ENCODE measurements at places on chromosomes 3 and 15. TPM values are rescaled to one million over a fixed set of nuclear protein-coding genes. Genes with fewer than 3 reads are reported as not detected.

The PPIP5K1 gene
- 35.6 TPM for total RNA-seq

The HESX1 gene
- not detected for total RNA-seq

The HAUS2 gene
- 56.8 TPM for total RNA-seq

The GREM1 gene
- total RNA-seq, result not detected

The SCAANT1 gene
- not detected for total RNA-seq

The CELSR3 gene
- 19.3 TPM for total RNA-seq

The PEX5L gene
- total RNA-seq, result not detected

The EFCC1 gene
- 0.11 TPM for total RNA-seq

The SAMD7 gene
- not detected for total RNA-seq

GRCh38 chr15:92677999-92678398 lies 22.4 kb upstream of the FAM174B start:
- no peaks in the 10 kb centered on the region for H3K4me1 ChIP-seq
- no peaks in the 10 kb centered on the region for H3K27me3 ChIP-seq
- DNase-seq, result no peak
- no peaks in the 10 kb centered on the region for H3K36me3 ChIP-seq

DNA sequence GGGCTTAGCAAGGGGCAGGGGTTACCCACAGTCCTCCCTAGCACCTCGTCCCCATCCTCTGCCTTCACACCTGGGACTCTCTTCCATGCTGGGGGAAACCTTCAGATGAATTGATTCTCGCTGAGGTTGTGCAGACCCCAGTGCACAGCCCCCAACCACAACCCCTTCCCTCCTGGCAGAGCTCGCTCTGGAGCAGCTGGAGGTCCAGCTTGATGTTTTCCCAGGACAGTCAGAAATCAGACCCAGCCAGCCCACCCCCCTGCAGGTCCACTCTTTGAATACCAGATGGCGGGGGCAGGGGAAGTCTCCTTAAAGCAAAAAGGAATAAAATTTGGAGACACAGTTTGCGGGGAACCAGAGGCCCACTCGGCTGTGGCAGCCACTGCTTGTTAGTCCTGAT lies 234.4 kb downstream of the XXYLT1 start:
- no peak overlapping the region for H3K4me3 ChIP-seq
- H3K27ac ChIP-seq, result no peak overlapping the region
- H3K4me1 ChIP-seq, result no peaks in the 10 kb centered on the region
- H3K27me3 ChIP-seq, result no peaks in the 10 kb centered on the region
- H3K36me3 ChIP-seq, result no peaks in the 10 kb centered on the region

DNA sequence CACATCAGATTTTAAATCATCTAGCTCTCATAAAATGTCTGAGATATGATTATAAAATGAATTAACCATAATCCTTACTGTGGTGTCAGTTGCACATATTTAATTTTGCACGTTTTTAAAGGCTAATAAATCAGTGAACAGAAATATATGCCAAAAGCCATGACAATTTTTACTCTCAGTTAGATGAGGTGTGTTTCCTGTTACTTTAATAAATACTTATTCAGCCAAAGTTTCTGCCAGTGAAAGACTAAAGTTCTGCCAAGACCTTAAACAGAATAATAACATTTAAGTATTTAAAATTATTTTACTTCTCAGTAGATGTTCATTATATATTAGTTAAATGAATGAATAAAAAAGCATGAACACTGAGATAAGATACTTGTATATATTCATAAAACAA lies 1150.1 kb downstream of the NAALADL2 start:
- no peak for DNase-seq
- no peaks in the 10 kb centered on the region for H3K27me3 ChIP-seq
- H3K36me3 ChIP-seq, result no peaks in the 10 kb centered on the region
- H3K4me1 ChIP-seq, result no peaks in the 10 kb centered on the region
- H3K27ac ChIP-seq, result no peak overlapping the region
- no peak overlapping the region for H3K4me3 ChIP-seq

DNA sequence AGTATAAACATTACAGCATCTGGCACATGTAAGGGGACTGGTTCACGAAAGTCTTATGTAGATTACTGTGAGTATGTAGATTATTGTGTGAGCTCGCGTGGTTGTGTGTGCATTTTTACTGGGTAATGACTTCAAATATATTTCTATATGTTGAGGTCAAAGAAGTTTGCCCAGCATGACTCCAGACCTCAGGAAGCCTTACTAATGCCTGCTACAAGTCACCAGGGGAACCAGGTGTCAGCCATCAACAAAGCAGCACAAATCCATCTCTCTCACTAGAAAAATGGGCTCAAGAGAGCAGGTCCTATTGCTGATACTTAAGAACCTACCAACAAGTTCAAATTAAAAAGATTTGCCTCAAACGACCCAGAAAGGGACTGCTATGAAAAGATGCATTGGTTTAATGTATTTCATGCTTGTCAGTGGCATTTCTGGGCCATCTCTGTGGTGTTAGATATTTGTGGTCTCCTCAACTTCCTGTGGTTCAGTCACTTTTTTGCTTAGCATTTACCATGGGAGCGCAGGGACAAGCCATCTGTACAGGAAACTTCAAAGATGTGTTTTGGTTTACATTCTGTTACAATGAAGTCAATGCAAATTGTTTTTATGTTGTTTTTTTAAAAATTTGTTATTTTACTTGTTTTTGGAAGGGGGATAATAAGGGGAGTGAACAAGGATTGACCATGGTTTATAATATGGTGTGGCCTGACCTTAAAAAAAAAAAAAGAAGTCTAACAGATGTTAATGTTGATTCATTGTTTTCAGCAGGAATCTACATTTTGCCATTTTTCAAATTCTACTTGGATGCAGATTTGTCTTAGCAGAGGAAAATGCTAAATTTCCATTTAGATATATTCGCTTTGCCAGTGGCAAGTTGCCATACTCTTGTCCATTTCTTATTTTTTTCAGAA lies 172.1 kb upstream of the ADAMTS9 start:
- no peaks in the 10 kb centered on the region for H3K4me1 ChIP-seq
- DNase-seq, result no peak
- H3K4me3 ChIP-seq, result no peak overlapping the region
- H3K27me3 ChIP-seq, result no peaks in the 10 kb centered on the region

DNA sequence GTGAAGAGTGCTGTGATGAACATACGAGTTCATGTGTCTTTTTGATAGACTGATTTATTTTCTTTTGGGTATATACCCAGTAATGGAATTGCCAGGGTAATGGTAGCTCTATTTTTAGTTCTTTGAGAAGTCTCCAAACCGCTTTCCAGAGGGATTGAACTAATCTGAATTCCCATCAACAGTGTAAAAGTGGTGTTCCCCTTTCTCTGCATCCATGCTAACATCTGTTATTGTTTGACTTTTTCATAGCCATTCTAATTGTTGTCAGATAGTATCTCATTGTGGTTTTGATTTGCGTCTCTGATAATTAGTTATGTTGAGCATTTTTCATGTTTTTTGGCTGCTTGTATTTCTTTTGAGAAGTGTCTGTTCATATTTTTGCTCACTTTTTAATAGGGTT lies 54.8 kb upstream of the UTS2B start:
- no peak for DNase-seq
- no peaks in the 10 kb centered on the region for H3K27me3 ChIP-seq
- no peak overlapping the region for H3K4me3 ChIP-seq

GRCh38 chr3:182811269-182811596 lies 17.9 kb downstream of the ATP11B start:
- no peak overlapping the region for H3K4me3 ChIP-seq
- no peaks in the 10 kb centered on the region for H3K27me3 ChIP-seq
- no peak for DNase-seq
- H3K36me3 ChIP-seq, result peaks cover 3% of the 10 kb centered on the region
- H3K27ac ChIP-seq, result no peak overlapping the region

DNA sequence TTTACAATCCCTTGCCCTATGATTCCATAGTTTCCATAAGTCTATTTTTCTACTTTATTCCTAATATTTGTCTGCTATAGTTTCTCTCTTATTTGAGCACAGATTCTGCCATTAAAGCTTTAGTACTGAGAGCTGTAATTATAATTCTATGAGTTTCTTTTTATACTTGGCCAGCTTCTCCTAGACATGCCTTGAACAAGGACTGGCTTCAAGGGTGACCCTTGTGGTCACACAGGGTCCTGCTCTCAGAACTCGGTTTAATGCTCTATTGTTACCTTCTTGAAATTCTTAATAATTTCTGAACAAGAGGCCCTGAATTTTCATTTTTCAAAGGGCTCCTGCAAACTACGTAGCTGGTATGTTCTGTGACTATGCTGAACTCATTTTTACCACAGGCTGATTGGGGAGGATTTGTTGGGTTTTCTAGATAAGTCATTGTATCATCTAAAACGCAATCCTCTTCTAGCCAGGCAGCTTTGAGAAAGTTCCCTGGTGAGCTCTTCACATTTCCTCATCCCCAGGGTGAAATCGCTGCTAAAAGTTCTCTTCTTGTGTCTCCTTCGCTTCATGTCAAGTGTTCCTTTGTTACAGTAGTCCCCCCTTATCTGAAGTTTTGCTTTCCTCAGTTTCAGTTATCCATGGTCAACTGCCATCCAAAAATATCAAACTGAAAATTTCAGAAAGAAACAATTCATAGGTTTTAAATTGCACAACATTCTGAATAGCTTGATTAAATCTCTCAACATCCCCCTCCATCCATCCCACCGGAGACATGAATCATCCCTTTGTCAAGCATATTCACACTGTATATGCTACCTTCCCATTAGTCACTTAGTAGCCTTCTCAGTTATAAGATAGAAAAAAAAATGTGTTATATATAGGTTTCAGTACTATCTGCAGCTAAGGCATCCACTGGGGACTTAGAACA lies 12.6 kb upstream of the PLCL2 start:
- no peak overlapping the region for H3K27ac ChIP-seq
- no peak for DNase-seq
- no peaks in the 10 kb centered on the region for H3K27me3 ChIP-seq
- H3K36me3 ChIP-seq, result no peaks in the 10 kb centered on the region
- no peaks in the 10 kb centered on the region for H3K4me1 ChIP-seq

GRCh38 chr3:50136714-50137405 lies 18.3 kb upstream of the SEMA3F start:
- DNase-seq, result no peak
- H3K4me3 ChIP-seq, result no peak overlapping the region
- H3K27ac ChIP-seq, result no peak overlapping the region
- no peaks in the 10 kb centered on the region for H3K27me3 ChIP-seq
- peaks cover 7% of the 10 kb centered on the region for H3K4me1 ChIP-seq

DNA sequence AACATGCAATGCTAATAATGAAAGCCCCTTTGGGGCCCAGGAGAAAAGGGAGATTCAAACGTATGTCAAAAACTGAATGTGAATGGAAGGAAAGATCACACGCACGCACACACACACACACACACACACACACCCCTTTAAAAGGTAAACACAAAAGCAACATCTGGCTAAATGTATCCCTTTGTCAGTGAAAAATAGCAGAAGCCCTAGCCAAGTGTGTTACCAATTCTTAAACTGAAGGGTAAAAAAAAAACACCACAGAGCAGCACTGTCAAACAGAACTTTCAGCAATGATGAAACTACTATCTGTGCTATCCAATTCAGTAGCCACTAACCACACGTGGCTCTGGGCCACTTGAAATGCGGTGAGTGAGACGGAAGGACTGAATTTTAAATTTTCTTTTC lies 4.9 kb downstream of the RFTN1 start:
- peaks cover 54% of the 10 kb centered on the region for H3K4me1 ChIP-seq
- no peaks in the 10 kb centered on the region for H3K27me3 ChIP-seq
- no peak overlapping the region for H3K27ac ChIP-seq
- H3K36me3 ChIP-seq, result peaks cover 3% of the 10 kb centered on the region

DNA sequence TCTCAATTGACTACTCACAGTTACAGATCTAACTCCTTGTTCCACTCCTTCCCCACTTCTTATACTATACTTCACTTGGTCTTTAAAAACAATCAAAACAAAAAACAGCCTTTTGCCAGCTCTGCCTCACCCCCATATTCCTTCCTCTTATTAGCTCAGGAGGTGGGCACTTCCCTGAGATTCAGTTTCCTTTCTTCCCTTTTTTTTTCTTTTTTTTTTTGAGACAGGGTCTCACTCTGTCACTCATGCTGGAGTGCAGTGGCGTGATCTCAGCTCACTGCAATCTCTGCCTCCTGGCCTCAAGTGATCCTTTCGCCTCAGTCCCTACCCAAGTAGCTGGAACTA lies 6.9 kb downstream of the C3orf62 start:
- no peak overlapping the region for H3K4me3 ChIP-seq
- no peaks in the 10 kb centered on the region for H3K4me1 ChIP-seq
- DNase-seq, result no peak
- H3K36me3 ChIP-seq, result no peaks in the 10 kb centered on the region
- no peaks in the 10 kb centered on the region for H3K27me3 ChIP-seq

DNA sequence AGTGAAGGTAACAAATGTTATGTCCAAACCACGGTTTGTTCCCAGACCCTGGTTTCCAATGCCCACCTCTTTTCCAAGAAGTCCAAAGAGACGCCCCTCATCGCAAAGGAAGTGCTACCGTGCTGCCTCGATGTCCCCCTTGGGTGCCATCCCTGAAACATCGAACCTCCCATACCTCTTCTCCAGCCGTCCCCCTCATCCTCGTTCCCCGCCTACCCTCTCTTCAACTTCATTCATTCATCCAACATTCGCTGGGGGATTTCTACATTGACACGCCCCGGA lies 467 bp downstream of the TIPIN start:
- H3K36me3 ChIP-seq, result no peaks in the 10 kb centered on the region
- H3K4me3 ChIP-seq, result peak overlapping the region; percentile 92
- H3K4me1 ChIP-seq, result peaks cover 15% of the 10 kb centered on the region
- no peaks in the 10 kb centered on the region for H3K27me3 ChIP-seq
- no peak for DNase-seq

GRCh38 chr3:15903759-15904720 lies 106.3 kb upstream of the ANKRD28 start:
- H3K4me1 ChIP-seq, result no peaks in the 10 kb centered on the region
- no peaks in the 10 kb centered on the region for H3K36me3 ChIP-seq
- no peaks in the 10 kb centered on the region for H3K27me3 ChIP-seq
- no peak overlapping the region for H3K27ac ChIP-seq

DNA sequence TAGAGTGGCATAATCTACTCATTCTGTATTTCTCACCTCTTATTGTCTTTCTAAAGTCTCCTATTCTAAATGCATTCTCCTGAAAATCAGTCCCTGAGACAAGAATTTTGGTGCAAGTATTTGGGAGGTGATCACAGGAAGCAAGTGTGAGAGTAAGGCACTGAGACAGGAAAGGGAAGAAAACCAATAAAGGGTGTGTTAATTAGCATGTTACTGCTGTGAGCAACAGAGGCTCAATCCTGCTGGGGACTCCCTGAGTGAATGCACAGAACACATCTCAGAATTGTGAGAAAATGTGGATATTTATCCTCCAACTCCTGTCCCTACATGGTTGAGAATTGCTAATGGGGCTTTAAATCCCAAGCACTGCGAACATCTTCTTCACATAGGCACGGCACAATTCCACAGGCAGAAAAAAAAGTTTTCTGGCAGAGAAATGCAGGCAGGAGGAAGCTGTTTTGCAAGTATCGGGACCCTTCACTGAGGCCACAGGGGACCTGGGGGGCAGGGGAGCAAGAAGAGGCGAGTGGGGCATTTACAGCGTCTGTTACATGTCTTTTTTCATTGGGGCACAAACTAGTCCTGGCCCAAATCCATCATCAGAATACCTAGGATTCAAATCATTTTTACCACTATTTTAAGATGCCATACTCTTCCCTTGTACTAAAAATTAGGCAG lies 27.2 kb upstream of the STT3B start:
- peaks cover 40% of the 10 kb centered on the region for H3K4me1 ChIP-seq
- no peaks in the 10 kb centered on the region for H3K36me3 ChIP-seq
- no peak overlapping the region for H3K4me3 ChIP-seq
- DNase-seq, result no peak
- no peaks in the 10 kb centered on the region for H3K27me3 ChIP-seq
- H3K27ac ChIP-seq, result no peak overlapping the region

- H3K36me3 ChIP-seq, result no peaks in the 10 kb centered on the region
- H3K4me3 ChIP-seq, result no peak overlapping the region
- H3K4me1 ChIP-seq, result no peaks in the 10 kb centered on the region
- no peak for DNase-seq
Measured at GRCh38 chr3:103767635-103768034, 1332.8 kb downstream of the ZPLD1 start.
